NCI-H187 treated with DMSO at 0.1 percent for 48 hours (cell line): ENCODE measurements at places on chromosomes 1 and 21.

- no peak for DNase-seq
Observed at GRCh38 chr1:54835131-54835898, 34.2 kb upstream of the TTC22 start.

- DNase-seq, result no peak
Observed at GRCh38 chr1:205150651-205151428, 29.1 kb upstream of the RBBP5 start.

DNA sequence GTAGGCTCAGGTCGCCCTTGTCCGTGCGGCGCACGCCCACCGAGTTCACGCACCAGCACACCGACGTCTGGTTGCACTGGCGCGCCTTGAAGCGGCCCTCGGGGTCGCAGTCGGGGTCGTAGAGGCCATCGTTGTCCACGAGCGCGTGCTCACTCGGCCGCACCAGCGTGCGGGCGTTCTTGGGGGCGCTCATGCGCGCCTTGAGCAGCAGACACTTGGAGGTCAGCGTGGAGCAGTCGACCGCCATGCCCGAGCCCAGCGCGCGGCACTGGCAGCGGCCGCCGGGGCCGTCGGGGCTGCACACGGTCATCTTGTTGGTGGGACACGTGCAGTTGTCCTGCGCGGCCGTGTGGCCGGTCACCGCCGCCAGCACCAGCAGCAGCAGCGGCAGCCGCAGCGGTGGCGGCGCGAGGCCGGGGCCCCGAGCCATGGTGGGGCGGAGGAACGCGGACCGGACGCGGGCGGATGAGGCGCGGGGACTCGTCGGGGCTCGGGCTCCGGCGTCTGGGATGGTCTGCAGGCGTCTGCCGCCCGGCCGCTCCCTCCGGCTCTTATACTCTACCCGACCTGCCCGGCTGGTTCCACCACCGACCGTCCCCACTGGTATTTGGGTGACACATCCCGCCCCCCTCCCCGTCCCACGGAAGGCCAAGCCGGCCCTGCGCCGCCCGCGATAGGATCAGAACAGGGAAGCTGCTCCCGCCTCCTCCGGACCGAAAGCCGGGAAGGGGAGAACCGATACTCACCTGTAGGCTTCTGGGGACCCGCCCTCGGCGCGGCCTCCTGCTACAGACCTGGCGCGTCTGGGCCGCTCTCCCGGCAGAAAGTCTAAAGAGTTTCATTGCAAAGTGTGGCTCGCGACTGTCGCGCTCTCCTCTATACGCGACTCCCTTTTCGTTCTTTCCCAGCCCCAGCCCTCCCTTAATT is at the start of gene TACSTD2:
TSS of gene TACSTD2 (minus strand) at position 526 of the 927 bp plus-strand sequence. CDS start at position 430, 96 bp downstream.
- no peak for DNase-seq

DNA sequence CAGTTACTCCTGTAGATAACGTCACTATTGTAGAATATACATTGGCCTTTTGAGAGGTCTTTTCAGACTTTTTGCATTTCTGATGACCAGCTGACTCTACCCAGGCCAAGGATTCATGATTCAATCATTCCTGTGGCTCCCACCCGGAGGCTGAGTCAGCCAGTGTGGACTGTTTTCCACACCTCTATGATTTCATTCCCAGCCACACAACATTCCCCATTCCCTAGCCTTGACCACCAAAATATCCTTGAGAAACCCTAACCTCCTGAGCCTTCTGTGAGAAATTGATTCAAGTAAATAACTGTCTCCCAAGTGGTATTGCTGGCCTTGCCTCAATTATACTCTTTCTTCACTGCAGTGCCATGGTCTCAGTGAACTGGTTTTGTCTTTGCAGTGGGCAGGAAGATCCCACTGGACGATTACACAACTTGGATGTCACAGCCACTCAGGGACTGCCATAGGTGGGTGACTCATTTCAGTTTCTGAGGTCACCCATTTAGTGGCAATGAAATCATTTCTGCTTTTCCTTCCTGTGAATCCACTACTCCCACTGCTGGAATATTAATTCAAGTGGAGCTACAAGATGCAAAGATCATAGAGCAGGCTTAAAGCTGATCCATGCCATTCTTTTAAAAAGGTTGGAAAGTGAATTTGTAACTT is 518.6 kb upstream of the ZP4 start:
- DNase-seq, result no peak

DNA sequence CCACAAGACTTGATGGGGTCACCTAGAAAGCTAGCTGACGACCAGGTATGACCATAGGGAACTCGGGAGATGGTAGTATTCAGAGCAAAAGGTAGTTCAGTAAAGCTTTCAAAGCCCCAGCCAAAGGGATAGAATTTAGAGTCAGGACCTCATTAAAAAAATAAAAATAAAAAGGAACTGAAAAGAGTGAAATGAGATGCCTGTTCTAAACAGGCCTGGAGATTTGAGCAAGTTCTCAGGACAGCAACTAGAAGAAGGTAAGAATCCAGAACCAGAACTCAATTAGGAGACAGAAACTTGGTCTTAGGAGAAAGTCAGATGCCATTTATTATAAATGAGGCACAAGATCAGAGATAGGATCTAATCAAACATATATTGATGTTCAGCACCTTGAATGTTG is 265.5 kb upstream of the CACYBP start:
- DNase-seq, result no peak

DNA sequence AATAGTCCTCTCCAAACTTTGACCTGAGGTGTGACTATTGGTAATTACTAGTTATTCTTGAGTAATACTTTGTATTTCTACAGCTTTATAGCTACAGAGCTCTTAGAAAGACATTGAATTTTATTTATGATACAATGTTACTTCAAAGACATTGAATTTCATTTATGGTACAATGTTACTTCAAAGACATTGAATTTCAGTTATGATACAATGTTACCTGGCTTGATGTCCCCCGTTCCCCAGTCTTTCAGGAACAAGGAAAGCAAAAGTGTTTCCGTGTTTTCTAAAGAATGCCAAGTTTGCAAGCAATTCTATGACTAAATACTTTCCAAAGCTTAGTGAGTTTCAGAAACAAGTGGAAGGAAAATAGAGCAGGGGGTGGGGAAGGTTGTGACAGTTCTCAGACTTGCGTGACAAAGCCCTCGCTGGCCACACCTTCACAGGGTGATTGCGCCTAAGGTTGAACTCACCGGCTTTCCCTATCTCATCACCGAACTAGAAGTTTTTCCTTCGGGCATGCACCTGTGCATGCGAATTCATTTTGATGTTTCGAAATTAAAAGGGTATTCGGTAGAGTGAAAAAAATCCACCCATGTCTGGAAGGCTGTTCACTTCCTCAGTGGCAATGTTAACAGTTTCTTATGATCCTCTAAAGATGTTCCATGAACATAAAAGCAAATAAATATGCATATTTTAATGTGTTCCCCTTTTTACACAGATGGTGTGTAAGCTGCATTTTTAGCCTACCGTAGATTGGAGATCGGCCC is 909 bp upstream of the PAXBP1 start:
- DNase-seq, result no peak

DNA sequence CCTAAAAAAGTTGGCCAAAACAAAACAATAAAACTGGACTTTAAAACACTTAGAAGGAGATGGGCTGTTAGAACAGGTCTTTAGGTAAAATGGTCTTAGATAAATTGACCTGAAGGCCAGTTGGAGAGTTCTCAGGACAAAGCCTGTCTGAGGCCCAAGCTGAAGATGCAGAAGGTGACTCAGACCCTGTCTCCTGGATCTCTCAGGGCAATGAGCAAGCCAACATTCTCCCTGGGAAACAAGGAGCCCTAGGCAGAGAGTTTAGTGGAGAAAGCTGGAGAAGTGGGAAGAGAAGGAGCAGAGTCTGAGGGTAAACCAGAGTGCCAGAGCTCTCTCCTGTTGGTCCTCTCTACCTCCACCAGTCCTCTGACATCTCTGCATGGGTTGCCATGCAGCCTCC is 70.1 kb downstream of the FCRL5 start:
- DNase-seq, result no peak

- DNase-seq, result no peak
Observed at GRCh38 chr1:68479501-68479900, 17.4 kb downstream of the DEPDC1 start.

DNA sequence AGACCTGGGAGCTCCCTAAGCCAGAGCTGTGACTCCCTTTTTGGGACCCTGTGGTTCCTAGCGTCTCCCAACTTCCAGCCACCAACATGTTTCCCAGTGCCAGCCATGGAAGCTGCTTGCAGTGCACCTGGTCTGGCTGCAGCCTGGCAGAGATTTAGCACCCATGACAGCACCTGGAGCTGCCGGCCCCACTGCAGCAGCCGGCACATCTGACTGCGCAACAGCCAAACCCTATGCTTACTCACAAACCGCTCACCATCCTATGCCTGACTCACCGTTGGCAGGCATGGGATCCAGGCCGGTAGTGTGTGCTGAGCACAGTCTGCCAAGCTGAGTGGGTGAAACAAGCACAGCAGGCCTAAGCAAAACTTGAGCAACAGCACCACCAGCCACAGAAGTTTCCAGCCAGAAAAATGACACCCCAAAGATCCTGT is 435.9 kb upstream of the PRMT6 start:
- no peak for DNase-seq

DNA sequence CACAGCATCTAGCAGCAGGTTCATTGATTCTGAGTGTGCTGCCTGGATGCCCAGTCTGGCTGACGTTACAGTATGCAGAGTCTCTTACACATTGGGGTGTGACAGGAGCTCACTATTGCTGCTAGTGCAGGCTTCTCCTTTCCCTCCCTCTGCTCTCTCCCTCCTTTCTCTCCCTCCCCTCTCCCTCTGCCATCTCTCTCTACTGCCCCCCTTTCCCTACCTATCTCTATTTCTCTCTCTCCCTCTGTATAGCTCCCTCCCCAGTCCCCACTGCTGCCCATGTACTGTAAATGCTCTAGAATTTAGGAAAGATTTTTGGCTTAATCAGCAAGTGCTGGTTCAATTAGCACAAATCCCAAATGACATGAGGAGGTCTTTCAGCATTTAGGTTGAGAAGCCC is 62.8 kb downstream of the PCBP3 start:
- DNase-seq, result no peak

- no peak for DNase-seq
Observed at GRCh38 chr1:29438991-29439390, 202.7 kb downstream of the PTPRU start.

DNA sequence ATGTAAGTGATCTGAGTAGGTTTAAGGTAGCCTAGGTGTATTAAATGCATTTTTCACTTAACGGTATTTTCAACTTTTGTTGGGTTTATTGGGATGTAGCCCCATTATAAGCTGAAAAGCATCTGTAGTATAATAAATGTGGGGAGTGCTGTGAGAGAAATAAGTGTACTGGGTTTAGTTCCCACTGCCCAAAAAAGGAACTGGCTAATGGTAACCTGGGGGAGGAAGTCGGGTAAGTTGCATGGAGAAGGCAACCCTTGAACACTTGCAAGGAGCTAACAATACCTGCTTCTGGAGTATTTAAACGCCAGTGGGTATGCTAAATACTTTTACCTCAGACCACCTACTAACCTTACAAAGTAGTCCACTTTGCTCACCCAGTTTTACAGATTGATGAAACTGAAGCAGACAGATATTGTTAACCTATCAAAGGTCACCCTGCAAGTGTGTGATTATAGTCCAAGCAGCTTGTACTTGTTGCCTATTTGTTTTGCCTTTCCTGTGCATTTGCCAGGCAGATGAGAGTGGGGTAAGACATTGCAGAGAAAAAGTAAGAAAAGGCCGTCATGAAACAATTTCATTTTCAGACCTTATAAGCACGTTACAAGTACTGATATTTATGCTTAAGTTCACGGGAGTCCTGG is 7.6 kb upstream of the SHISA4 start:
- DNase-seq, result no peak

DNA sequence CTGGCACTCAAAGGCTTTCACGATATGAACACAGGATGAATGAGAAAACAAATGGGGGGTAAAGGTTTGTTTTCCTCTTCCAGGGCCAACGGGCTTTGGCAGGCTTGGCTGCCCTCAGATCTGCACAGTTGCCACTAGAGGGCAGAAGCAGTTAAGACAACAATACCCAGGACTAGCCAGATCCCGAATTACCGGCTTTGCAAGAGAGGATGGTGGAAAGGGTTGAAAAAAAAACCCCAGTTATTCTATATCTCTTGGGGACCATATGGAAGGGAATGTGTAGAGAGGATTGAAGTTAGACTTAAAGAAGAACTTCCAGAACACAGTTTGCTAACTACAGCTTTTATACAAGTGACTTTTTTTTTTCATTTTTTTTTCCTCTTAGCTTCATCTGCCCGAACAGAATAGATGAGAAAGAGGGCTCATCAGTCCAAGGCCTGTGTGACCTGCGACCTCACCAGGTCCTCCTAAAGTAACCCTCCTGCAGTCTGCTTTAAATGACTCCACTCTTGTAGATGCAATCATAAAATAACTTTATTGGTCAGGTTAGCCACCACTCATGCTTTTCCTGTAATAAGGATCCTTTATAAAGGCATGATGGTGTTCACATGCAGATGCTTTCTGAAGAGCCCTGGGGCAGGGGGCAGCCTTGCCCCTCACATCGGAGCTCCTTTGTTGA is 10.7 kb downstream of the FMOD start:
- DNase-seq, result peak; percentile 67
